ENCODE measurements at places on chromosomes 3 and 15.

- DNase-seq, result no peak
Observed at GRCh38 chr3:52072471-52072870, 16.1 kb upstream of the DUSP7 start.

DNA sequence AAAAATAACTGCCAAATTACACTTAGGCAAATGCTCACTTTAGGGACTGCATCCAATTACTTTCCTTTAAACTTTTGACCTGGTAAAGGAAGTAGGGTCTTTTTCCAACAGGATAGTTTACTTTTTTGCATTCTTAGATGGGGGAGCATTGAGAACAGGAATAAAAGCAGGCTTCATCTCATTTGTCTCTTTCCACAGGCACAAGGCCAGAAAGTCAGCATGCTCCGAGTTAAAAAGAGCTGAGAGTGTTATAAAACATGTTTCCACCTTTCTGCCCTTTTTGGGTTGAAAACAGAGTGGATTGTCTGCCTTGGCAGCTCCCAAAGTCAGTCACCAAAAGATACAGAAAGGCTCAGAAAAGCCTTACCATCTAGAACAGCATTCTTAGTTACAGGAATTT lies 404.9 kb upstream of the ALCAM start:
- no peak for DNase-seq

DNA sequence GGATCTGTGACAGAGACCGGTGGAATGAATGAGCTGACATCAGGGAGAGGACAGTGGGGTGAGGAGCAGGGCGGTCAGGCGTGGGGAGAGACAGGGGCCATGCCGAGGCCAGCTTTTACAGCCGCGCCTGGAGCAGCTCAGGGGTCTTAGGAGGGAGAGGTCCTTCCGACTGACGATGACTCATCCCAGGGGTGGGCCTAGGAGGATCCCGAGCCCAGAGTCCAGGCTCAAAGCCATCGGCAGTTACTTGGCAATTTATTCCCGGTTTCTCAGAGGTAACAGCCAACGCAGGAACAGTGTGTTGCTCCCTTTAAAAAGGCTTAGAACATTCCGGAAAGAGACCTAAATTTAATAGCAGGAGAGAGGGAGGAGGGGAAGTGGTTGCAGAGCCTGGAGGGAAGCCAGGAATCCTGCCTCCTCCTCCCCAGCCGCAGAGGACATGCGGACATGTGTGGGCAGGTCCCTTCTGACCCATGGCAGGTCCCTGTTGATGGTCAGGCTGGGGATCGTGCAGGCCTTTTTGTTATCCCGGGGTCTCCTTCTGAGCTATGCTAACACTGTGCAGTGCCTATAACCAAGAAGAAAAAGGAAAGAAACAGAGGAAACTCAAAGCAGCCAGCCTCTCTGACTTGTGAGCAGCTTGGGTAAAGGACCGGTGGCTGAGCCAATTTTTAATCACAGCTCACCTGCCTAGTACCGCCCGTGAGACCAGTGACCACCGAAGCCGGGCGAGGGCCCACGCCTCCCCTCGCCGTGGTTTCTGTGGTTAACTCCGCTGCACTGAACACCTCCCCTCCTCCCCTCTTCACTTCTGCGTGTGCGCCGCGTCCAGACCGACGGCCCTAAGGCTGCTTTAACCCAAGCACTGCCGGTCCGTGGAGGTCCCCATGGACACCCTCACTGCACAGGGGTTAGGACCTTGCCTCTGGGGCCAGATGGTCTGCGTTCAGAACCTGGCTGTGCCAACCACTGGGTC lies 392.4 kb upstream of the PROK2 start:
- peak; percentile 11 for DNase-seq

GRCh38 chr15:92130906-92131305 lies 262.8 kb upstream of the ST8SIA2 start:
- DNase-seq, result no peak

DNA sequence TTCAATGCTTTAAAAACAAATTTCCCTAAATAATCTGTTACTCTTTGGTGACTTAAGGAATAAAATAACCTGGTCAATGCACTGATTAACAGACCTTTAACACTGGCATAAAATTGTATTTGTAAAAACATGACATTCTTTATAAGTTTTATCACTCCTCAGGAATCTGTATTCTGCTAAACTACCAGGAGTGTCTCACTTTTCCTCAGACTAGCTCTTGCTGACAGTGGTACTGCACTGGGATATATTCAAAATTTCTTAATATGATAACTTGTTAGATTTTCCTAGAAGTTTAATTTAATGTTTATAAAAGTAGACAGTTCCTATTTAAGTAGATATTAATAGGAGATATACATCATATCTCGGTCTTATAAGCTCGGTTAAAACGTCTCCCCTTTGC lies 363.4 kb upstream of the ARHGEF26 start:
- DNase-seq, result no peak

- DNase-seq, result no peak
Observed at GRCh38 chr15:70521576-70522322, 241.6 kb downstream of the UACA start.

DNA sequence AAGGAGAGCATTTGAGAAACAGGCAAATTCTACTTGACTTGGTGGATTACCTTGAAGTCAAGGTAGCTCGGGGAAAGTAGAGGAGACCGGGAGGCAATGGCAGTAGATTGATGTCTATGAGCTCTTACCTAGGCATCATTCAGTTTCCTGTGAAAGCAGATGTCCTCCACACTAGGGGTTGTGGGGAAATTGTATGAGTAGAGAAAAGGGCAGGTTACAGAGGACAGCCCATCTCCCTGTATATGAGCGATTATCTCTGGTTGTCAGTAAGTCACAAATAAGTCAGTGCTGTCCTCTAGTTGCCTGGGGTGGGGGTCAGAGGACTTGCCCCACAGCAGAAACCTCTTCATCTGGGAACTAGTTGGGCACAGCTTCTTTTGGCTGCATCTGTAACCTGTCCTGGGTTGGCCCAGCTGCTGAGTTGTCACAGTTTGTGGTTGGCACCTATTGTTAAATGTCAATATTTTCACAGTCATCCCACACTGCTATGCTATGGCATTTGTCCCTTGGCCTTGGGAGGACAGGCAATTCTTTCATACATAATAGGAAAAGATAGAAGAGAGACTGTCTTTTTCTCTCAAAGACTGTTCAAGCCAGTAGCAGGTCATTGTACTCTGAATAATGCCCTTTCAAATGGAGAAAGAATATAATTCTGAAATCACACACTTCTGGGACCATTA lies 53.6 kb upstream of the LRRFIP2 start:
- DNase-seq, result no peak

DNA sequence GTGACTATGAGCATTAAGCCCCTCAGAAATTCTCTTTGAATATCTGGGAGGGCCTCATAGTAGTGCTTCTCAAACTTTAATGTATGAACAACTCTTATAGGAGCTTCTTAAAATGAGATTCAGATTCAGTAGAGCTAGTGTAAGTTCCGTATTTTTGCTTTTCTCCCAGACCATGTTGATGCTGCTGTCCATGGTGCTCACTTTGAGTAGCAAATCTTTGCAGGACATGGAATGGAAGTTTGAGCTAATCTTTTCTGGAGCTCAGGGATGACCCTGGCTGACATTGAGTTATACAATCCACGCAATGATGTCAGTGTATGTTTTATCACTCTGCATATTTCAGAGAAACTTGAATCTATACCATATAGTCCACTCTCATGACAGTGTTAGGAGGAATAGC lies 134.2 kb downstream of the OTOL1 start:
- no peak for DNase-seq

- peak; percentile 36 for DNase-seq
Observed at GRCh38 chr15:28935316-28935715, 49.5 kb downstream of the APBA2 start.

GRCh38 chr3:184277366-184277765 lies 1.5 kb downstream of the ECE2 start:
- DNase-seq, result no peak

DNA sequence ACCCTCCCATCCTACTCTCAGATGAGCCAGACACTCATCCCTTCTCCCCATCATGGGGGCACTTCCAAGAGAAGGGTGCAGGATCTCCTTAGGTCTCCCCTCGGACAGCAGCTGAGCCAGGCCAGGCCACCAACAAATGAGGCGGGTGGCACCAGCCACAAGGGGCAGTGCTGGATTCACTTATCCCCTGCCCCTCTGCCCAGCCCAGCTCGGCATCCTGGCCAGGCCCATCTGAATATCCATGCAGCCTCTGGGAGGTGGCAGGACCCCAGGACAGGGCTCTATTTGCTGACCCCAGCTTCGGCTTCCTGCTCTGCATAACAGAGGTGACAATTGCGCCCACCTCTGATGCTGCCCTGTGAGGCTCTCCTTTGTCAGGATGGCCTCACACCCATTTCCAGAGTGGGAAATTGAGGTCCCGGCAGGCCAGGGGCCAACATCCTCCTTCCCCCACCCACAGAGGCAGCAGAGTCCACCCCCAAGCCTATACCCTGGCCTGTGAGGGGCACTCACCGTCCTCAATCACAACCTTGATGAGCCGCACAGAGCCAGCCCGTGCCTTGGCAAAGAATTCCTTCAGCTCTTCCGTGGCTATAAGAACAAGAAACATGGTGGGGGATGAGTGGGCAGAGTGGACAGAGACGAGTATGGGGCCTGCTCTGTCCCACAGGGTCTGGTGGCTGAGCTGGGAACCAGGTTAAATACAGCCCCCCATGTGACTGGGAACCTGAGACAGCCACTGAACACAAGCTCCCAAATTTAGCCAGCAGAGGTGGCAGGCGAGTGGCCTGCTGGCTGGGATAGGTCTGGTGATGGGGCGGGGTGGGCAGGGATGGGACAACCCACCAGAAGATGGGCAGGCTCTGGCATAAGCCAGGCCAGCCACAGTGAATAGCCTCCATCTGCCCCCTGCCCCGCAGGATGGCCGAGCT lies 4.2 kb downstream of the TWF2 start:
- DNase-seq, result no peak

DNA sequence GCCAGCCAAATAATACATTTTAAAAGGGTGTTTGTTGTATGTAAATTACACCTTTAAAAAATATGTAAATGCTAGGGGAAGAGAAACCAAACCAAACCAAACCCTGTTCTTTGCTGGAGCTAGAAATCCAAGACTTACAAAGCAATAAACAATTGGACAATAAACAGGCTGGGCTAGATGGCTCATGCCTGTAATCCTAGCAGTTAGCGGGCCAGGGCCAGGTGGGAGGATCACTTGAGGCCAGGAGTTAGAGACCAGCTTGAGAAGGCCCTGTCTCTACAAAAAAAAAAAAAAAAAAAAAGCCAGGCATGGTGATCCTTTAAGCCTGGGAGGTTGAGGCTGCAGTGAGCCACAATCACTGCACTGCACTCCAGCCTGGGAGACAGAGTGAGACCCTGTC lies 12.5 kb downstream of the STOML1 start:
- no peak for DNase-seq

DNA sequence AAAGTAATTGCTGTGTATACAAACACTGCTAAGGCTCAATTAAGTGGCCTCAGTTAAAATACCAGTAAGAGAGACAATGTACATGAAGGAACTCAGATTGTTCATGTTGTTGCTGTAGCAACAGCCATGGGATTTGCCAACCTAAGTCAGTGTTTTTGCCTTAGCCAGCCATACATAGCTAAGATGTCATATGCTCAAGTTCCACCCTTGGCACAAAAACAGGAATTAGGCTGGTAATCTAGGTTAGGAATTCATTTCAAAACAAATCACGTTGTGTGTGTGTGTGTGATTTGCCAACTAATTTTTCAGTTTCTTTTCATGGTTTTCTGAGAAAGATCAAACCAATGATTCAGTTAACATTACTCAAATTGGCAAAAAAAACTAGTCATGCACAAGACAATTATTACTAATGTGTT lies 143.7 kb upstream of the KCNMB2 start:
- DNase-seq, result no peak

- DNase-seq, result no peak
Observed at GRCh38 chr15:39807791-39808190, 25.1 kb upstream of the FSIP1 start.

GRCh38 chr3:136396916-136397315 lies 146.8 kb downstream of the PCCB start:
- DNase-seq, result no peak

DNA sequence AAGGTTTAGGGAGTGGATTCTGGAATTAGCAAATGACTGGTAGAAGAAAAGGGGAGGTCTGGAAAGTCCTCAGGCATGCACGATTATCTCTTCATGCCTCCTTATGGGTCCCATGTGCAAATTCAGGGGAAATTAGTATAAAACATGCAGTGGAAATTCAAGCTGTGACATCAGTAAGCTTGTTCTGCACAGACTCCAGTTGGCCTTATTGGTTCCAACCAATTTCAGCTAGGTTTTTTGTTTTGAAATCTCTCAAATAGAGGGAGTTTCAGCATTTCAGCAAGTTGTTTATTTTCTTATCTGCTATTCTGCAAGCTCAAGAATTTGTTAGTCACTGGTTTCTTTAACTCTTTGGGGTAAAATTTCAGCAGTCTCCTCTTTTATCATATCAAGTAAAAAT lies 774 bp upstream of the TMCO5A start:
- no peak for DNase-seq

DNA sequence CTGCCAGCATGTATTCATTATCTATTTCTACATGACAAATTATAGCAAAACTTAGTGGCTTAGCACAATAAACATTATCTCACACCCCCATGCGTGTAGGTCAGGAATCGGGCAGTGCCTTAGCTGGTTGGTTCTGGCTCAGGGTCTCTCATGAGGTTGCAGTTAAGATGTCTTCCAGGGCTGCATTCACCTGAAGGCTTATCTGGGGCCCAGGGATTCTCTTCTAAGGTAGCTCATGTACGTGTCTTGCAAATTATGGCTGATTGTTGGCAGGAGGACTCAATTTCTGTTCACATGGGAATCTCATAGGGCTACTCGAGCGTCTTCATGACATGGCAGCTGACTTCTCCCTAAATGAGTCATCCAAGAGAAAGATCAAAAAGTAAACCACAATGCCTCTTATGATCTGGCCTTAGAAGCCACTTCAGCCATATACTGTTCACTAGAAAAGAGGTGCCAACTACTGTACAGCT lies 42.9 kb upstream of the TSC22D2 start:
- no peak for DNase-seq

DNA sequence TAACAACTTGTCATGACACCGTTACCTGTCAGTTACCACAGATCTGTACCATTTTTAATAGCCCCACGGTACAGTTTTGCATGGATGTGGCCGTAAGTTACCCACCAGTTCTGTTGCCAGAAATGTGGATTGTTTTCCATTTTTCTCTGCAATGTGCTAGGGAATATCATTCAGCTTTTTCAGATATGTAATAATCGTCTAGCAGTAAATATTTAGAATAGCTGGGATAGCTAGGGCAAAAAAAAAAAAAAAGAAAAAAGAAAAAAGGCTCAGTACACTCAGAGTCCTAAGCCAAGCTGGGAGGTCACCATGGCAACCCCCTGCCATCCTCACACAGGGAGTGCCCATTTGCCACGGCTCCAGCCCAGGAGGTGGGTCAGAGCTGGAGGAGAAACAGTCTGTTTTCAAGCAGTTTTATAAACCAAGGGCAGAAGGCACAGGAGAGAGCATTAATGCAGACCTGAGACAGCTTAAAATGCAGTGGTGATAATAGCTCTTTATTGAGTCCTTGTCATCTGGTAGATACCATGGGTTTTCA lies 25.2 kb downstream of the PAQR5 start:
- no peak for DNase-seq

DNA sequence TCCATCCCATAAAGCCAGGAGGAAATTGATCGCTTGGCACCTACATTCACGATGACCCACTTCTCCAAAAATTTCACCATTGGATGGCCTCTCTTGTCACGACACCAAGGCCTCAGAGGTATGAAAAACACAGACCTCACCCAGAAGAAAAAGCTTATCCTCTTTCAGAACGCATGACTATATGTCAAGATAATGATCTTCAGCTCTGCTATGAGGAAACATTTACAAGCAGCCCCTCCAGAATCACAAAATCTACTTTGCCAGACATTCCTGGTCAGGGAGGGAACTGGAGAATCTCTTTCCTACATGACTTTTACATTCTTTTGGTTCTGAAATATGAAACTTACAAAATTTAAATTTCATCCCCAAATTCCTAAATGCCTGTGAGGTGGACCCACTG lies 122.7 kb downstream of the WNT5A start:
- no peak for DNase-seq
